ENCODE measurements at places on chromosomes 2 and 18.

- DNase-seq = no peak
These were observed 32.3 kb downstream of the SPAST start for GRCh38 chr2:32095671-32096070.

DNA sequence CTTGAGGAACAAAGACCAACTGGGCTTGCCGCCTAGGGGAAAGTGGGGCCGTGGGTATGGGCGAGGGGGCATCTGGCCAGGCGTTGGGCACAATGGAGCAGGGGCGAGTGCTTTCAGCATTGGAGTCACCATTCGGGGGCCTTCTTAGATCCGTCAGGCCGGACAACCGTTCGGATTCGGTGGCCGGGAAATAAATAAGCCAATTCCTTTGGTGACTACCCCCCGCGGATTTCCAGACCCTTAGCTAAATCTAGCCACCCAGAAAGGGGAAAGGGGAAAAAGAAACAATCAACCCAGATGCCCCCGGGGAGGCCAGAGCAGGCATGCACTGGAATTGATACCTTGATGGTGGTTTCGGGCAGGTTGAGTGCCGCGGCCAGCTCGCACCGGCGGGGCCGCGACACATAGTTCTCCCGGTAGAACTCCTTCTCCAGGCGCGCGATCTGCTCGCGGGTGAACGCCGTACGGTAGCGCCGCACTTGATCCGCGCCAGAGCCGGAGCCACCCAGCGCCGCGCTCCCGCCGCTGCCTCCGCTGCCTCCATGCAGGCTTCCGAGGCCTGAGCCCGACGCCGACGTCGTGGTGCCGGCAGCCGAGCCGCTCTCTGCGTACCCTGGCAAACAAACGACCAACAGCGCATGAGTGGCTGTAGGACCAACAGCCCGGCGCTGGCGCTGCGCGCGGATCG lies 1.8 kb downstream of the EVX2 start:
- DNase-seq = no peak

DNA sequence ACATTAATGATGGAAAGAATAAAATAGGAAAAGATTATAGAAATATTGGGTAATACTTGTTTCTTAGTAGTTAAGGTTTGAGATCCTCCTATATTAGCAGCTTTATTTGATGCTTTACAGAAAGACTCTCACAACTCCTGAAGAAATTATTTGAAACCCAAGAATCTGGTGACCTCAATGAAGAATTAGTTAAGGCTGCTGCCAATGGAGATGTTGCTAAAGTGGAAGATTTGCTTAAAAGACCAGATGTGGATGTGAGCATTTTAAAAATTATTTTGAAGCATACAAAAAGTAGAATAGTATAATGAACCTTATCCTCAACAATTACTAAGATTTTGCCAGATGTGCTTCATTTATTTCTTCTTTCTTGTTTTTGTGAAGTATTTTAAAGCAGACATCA lies 59.1 kb downstream of the MIB1 start:
- no peak for DNase-seq

- DNase-seq = no peak
These were observed 3.8 kb downstream of the MYL12A start for GRCh38 chr18:3251249-3251962.

GRCh38 chr2:30272761-30273573 lies 41.6 kb downstream of the LBH start:
- peak; percentile 47 for DNase-seq

- DNase-seq = no peak
These were observed 269.3 kb upstream of the SIX2 start for GRCh38 chr2:45278365-45279078.

DNA sequence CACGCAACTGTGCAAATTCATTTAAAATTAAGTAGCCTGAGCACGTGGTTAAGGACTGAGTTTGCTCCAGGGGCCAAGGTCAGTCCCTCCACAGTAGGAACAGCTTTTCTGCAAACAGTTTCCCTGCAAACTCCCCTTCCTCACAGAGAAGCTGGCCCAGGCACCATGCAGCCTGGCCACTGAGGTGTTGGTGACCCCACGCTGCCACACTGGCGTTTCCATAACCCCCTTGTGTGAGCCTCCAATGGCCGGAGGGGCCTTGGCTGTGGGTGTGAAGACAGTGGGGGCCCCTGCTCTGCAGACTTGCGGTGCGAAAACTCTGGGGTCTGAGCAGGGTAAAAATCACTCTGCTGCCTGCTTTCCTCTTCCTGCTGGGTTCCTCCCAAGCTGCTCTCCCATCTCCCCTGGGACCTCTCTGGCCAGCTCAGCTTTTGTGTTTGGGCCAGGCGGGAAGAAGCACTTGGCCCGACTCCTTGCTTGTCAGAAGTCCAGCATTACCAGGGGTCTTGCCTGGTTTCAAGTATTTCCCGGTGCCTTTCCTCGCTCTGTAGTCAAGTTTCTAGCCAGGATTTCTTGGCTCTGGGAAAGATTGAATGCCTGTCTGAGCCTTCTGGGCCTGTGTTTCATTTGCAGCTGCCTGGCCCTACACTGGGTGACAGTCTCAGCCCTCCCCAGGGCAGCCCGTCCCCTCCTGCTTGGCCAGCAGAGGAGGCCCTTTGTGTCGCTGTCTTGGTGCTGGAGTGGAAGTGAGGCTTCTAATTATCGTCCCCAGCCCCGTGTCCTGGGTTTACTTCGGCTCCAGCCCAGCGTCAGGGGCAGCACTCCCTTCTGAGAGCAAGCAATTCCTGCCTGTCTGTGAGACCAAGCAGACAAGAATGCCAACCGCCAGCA lies 131.4 kb upstream of the SLC1A4 start:
- DNase-seq = no peak

GRCh38 chr18:75124991-75125381 lies 84.0 kb downstream of the PTGR3 start:
- DNase-seq = no peak

- DNase-seq = no peak
These were observed 28.5 kb downstream of the MBP start for GRCh38 chr18:77103991-77104531.

GRCh38 chr2:57908736-57909161 lies 137.9 kb upstream of the VRK2 start:
- DNase-seq = no peak

DNA sequence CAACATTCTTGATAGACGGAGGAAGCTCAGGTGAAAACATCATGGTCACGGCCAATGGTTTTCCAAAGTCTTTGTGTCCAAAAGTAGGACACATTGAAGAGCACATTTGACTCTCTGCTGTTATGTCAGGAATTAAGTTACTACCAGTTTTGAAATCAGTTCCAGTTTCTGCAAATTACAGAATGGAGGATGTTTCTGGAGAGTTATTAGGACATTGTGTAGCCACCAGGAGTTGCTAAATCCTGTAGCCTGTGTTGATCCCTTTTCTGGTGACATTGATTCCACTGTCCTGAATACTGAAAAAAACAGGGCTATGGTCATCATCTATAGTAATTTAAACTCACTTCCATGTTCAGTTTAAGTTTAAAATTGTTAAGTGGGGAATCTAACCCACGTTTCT lies 15.3 kb downstream of the UPP2 start:
- no peak for DNase-seq

GRCh38 chr2:239146011-239146641 lies 254.7 kb downstream of the HDAC4 start:
- no peak for DNase-seq

- DNase-seq = no peak
These were observed at the start of gene REEP1 for GRCh38 chr2:86337244-86337835. REEP1 (minus strand) TSS chr2:86337626; CDS start chr2:86337510, 116 bp downstream.

- no peak for DNase-seq
These were observed 139.7 kb downstream of the LRP2 start for GRCh38 chr2:169222665-169223064.

DNA sequence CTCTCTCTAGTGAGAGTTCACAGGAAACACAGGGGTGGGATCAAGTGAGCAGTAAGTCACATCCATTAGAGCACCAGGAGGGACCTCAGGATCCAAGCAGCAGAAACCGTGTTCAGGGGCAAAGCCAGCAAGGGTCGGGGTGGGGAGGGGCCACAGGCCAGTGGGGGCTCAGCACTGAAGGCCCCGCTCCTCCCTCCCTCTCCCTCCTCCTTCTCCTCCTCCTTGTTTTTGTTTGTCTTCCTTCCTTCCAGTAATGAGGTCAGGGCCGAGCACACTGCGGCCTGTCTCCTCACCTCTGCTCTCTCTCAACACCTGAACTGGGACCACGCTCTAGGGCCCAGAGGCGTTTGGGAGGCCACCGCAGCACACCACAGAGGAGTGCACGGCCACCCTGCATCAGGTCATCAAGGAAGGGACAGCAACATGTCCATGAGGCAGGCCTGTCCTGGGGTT lies 20.9 kb downstream of the MTERF4 start:
- DNase-seq = no peak

DNA sequence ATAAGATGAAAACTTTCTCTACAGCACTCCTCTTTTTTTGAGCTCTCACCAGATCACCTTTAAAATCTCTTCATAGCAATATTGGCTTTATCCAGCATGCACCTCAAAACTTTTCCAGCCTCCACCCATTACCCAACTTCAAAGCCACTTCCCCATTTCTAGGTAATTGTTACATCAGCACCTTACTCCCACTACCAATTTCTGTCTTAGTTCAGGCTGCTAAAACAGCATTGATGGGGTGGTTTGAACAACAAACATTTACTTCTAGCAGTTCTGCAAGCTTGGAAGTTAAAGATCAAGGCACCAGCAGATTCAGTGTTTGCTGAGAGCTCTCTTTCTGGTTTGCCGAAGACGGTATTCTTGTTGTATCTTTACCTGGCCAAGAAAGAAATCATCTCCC lies 114.0 kb upstream of the SLC39A10 start:
- DNase-seq = no peak

GRCh38 chr2:25228848-25229278 lies 60.5 kb upstream of the POMC start:
- peak; percentile 28 for DNase-seq

DNA sequence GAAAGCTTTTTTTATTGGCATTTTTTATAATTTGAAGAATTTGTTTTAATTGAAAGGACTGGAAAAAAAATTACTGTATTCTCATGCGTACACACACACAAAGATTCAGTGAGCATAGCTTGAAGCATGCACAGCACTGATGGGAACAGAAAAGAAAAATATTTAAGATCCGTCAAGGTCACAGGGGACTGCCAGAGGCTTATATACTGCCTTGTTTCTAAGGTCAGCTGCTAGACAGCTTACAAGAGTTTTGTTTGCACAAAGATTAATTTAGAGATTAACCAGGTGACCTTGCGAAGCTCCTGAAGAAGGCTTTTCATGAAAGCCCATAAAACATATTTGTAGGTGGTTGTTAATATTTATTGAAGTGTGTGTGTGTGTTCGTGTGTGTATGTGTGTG lies 396.3 kb downstream of the TRIB2 start:
- DNase-seq = no peak

DNA sequence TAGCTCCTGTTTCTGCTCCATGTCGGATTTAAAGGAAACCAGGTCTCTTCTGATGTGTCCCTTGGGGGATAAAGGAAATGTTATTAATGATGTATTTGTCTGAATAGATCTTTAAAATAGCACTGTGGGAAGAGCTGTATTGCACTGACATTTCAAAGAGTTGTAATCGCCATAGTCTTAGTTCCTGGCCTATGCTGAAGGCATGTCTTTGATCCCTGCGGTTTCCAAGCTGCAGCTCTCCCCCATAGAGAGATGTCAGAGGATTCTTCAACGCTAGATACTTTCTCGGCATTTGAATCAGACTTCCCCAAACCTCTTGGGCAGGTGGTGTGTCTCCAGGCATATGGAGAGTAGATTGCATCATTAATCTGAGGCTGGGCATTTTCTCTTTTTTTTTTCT lies 40.4 kb downstream of the NAT8 start:
- DNase-seq = no peak

DNA sequence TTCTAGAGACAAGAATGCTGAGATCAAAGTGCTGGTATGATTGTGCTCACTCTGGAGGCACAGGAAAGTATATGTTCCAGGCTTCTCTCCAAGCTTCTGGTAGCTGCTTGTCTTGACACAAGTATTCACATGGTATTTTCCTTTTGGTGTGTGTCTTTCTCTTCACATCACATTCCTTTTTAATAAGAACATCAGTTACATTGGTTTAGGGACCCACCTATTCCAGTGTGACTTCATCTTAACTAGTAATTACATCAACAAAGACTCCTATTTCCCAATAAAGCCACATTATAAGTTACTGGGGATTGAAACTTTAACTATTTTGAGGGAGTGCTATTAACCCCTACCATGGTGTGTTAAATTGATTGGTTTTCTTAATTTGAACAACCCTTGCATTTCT lies 119.1 kb downstream of the FSIP2 start:
- peak; percentile 5 for DNase-seq

DNA sequence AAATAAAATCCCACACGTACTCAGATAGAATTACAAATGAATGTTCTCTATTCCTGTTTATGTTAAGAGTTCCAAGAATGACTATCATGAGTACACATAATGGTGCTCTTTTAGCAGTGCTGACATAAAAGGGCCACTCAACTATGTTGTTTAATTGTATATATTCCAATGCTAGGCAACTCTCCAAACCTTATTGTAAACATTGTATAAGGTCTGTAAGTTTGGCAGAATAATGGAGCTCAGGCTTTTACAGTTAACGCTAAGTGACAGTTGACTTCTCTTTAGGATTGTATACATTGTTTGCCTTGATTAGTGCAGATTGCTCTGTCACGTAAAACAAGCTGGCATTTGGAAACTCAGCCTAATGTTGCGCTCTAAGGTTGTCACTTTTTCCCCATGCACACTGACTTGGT lies 20.8 kb downstream of the RBMS1 start:
- no peak for DNase-seq

GRCh38 chr18:58208207-58208932 lies 164.3 kb downstream of the NEDD4L start:
- no peak for DNase-seq

DNA sequence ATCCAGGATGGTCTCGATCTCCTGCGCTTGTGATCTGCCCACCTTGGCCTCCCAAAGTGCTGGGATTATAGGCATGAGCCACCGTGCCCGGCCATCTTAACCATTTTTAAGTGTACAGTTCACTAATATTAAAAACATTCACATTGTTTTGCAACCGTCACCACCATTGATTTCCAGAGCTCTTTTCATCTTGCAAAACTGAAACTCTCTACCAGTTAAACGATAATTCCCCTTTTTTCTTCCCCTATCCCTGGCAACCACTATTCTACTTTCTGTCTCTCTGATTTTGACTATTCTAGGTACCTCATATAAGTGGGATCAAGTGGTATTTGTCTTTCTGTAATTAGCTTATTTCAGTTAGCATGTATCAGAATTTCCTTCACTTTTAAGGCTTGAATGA lies 16.8 kb upstream of the NEUROD1 start:
- no peak for DNase-seq

- DNase-seq = no peak
These were observed 4.3 kb downstream of the GPR17 start for GRCh38 chr2:127650041-127650784.

GRCh38 chr18:37873416-37873815 lies 307.8 kb upstream of the CELF4 start:
- DNase-seq = no peak

DNA sequence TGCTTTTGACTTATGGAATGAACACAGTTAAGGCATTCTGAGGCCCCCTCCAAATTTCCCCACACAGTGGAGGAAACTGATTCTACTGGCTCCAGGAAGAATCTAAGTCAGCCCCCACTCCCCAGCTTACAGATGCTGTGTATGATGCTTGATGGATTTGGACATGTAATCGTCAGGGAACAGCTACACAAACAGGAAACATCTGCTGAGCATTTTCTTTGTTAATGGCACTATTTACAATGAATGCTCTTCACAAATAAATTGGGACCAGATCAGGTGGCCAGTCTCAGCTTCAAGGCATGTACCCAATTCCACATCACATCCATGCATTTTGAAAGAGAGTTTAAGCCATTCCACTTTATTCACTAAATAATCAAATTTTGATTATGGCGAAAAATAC lies 562.3 kb downstream of the SOX11 start:
- DNase-seq = no peak

- no peak for DNase-seq
These were observed 37.5 kb downstream of the SLC39A10 start for GRCh38 chr2:195694553-195694952.
